ENCODE measurements at places on chromosomes 1 and 21.
A peak's percentile ranks its signal among the peaks of the same experiment; 100 is the strongest.

- no peak for DNase-seq
Observed at GRCh38 chr1:164824542-164824941, 265.6 kb downstream of the PBX1 start.

DNA sequence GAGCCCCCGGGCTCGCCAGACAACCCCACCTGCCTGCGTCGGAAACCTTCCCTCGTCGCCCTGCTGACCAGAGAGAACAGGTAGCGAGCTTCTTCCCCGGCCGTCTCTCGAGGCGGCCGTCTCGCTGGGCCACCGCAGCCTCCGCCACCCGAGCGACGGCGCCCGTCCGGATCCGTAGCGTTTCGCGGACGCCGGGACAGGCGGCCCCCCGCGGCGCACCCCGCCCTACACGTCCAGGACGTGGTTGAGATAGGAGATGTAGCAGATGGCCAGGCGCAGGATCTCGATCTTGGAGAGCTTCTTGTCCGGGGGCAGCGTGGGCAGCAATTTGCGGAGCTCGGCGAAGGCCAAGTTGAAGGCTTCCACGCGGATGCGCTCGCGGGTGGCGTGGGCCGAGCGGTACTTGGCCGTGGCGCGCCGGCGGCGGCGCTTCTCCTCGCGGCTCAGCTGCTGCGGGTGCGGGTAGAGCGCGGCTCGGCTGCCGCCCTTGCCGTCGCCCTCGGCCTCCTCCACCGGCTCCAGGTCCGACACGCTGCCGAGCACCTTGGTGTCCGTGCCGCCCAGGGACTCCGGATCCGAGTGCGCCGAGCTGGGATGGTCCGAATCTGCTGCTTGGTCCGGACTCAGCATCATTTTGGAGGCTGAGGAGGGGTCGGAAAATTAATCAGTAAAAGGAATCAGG, 3.0 kb downstream of the NHLH2 start:
- no peak for DNase-seq

- DNase-seq = peak; percentile 59
Observed at GRCh38 chr1:205523891-205524793, 19.7 kb downstream of the CDK18 start.

GRCh38 chr1:194795917-194796593, 1609.6 kb upstream of the B3GALT2 start:
- no peak for DNase-seq

DNA sequence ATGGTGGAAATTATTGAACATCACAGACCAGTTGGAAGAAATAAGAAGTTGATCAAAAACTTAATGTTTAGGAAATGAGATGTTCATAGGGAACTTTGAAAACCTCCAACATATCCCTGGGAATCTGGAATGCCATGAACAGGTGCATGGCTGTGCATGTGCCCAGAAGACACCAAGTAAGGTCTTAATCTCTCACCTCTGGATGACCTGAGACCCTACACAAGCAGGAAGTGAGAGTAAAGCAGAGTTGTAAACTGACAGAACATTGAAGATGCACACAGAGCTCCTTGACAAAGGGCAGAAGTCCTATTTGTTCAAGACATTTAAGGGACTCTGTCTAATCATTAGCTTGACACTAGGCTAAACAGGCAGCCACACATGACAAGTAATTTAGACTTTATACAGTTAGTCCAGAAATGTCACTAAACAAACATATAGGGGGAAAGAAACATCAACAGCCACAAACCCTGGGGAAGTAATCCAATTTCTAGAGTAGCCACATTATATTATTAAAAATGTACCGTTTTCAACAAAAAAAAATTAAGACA, 34.5 kb downstream of the KLHDC7A start:
- no peak for DNase-seq

GRCh38 chr1:26020330-26020768, 1.2 kb upstream of the EXTL1 start:
- no peak for DNase-seq

DNA sequence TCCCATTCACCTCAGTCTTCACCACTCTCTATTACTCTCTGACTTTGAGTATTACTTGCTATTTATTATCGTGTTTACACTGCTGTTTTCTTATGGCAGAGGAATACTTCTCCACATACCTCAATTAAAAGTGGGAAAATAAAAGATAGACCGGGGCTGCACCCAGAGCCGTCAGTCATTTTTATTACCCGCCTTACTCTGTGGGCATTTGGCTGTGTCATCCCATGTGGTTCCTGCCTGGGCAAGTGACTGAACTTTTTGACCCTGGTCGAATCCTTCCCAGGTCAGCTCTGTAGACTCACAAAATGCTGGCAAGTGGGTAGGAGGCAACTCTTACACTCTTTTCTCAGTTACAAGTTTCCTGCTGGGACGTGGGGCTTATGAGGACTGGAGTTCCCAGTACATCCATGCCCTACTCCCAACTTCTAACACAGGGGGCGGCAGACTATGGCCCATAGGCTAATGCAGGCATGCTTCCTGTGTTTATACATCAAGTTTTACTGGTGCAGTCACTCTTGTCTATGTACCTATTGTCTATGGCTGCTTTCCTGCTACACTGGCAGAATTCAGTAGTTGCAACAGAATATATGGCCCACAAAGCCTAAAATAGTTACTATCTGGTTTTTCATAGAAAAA, 69.5 kb upstream of the KCND3 start:
- DNase-seq = no peak

GRCh38 chr1:28343405-28343804, 14.6 kb downstream of the MED18 start:
- DNase-seq = no peak

GRCh38 chr1:30817548-30817947, 60.0 kb upstream of the LAPTM5 start:
- no peak for DNase-seq

- no peak for DNase-seq
Observed at GRCh38 chr1:33985656-33986055, 121.8 kb downstream of the HMGB4 start.

- DNase-seq = no peak
Observed at GRCh38 chr1:113676524-113676923, 82.8 kb downstream of the PHTF1 start.

DNA sequence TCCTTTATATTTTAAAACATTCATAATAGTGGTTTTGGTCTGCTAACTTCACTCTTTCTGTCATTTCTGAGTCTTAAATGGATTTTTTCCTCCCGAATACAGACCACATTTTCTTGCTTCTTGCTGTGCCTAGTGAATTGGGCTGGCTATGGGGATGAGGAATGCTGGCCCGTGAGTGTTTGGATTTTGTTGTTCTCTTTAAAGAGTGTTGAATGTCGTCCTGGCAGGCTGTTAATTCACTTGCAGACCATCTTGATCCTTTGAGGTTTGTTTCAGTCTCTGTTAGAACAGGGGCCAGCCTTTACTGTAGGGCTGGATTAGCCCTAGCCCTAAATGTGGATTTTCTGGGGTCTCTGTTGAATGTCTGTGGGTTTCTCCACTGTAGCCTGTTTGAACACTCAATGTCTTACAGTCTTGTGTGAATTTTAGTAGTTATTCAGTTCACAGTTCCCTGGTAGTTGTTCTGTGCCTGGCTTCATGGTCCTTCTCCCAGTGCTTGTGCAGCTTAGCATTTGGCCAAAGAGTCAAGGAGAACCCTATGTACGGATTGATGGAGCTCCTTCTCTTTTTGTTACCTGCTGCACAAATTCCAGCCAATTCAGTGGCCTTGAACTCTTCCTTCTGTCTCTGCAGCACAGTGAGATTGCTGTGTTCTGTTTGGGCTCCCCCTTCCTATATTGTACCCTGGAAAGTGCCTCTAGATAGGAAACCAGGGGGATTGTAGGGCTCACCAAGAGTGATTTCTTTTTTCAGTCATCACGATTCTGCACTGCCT, 95.7 kb downstream of the DYRK1A start:
- DNase-seq = no peak

GRCh38 chr1:49200738-49201137, 424.0 kb upstream of the BEND5 start:
- DNase-seq = no peak

DNA sequence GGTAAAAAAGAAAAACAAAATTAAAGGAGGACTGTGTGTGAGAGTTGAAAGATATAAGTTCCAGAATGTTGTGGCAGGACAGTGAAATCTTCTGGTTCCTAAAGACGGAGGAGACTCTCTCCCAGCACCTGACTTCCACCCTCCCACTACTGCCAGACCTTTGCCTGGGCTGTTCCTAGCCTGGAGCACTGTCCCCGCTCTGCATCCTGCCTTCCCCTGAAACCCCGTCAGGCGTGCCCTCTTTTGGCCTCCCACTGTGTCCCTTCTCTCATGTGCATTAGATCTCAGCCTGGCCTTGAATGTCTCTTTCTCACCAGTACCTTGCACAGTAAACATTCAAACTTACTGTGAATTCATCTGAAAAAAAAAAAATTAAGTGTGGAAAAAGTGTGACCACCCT, 74.1 kb downstream of the VPS26C start:
- DNase-seq = no peak

GRCh38 chr1:117838911-117839310, 90.5 kb downstream of the GDAP2 start:
- DNase-seq = no peak

DNA sequence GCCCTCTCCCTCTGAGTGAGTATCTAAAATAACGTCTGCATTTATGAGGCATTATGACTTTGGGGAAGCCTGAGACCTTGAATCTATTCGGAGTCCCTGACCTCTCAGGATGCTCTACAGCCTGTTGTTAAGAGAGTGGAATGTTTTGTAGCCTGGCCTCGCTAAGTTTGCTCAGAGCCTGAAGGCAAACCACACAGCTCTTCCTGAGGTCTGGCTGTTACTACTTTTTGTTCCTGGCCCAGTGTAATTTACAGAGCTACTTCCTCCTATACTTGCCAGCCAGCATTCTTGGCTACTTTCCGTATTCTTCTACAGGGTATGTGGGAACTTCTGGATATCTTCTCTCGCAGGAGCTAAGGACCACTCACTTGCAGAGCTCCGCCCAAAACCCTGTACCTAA, 3.6 kb upstream of the ZMYM4 start:
- no peak for DNase-seq

- DNase-seq = no peak
Observed at GRCh38 chr1:212973426-212973825, 23.1 kb downstream of the VASH2 start.

DNA sequence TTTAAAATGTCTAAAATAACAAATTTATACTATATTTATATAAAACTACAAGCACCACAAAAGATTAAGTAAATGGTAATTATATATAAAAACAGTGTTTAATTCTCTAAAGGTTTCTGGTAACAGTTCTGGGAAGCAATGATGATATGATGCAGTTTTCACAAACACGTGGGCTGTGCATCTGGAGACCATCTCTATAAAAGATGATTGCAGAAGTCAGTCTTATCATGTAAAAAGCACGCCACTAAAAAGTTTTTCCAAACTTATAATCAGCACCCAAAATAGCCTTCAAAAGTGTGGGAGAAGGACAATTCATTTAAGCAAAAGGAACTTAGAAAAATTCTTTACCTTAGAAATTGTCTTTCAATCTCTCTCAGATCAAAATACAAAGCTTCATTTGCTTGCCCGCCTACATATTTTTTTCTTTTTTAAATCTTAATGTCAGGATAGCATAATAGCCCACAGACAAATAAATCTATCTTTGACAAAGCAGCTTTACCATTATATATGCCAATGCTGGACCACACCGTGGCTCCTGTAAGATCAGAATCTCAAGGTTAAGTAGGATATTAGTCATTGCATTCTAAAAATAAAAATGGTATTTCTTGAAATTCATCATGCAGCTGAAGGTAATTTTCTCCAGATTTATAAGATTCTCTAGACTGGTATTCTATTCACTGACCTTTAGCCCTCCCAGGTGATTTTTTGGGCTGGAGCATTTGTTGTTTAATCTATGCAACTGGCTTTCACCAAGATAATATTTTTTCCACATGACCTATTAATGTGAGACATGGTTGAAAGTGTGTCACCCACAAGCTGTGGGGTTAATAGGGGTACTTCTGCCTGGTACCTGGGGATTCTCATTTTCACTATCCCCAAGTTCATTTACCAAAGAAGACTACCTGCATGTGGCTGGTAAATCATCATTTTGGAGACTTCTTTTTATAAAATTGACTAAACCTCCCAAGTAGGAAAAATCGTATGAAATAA, 189.6 kb upstream of the ST6GALNAC5 start:
- DNase-seq = no peak

- no peak for DNase-seq
Observed at GRCh38 chr1:57013522-57013921, 47.7 kb upstream of the C8B start.

DNA sequence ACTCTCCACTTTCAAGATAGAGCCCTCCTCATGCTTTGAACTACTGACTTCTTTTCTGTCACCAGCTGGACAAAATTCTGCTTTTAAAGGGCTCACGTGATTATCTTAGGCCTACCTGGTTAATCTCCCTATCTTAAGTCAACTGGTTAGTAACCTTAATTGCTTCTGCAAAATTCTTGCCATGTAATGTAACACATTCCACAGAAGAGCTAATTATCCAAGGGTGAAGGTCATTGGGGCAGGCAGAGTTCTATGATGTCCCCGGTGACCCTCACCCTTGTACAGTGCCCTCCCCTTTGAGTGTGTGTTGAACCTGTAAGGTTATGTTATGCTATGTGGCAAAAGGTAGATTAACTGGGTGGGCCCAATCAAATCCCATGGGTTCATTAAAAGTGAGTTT, 25.2 kb upstream of the FOXE3 start:
- DNase-seq = no peak

DNA sequence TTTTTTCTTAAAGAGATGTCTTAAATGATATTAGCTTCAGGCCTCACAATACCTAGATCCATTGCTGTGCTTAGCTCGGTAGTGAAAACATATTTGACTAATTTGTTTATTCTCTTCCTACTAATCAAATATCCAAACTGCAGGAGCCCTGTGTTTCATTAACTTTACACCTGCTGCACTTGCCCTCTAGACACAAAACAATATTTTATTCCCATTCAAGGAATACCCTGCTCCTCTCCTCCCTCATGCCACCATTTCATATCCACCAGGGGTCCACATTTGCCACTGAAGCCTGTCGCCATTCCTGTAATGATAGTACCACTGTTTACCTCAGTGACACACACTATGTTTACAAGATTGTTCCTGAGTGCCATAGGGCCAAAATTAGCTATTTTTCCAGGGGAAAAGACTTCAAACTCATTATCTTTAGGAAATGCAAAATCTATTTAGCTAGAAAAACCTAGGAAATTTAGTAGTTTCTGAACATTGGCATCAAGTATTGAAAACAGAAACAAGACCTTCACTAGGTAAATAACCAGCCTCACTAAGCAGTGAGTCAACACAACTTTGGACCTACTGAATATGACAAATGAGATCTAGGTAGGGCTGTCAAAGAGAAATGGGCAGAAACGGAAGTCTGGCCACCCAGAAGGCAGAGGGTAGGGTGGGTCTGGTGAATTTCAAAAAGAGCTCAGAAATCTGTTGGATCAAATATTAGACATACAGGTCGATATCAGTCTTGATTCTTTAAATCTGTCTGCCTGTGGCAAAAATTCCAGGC, 134.6 kb upstream of the KCNK1 start:
- no peak for DNase-seq

- no peak for DNase-seq
Observed at GRCh38 chr1:108036796-108037562, 72.0 kb upstream of the VAV3 start.
